ENCODE measurements at places on chromosomes 2 and 18.

DNA sequence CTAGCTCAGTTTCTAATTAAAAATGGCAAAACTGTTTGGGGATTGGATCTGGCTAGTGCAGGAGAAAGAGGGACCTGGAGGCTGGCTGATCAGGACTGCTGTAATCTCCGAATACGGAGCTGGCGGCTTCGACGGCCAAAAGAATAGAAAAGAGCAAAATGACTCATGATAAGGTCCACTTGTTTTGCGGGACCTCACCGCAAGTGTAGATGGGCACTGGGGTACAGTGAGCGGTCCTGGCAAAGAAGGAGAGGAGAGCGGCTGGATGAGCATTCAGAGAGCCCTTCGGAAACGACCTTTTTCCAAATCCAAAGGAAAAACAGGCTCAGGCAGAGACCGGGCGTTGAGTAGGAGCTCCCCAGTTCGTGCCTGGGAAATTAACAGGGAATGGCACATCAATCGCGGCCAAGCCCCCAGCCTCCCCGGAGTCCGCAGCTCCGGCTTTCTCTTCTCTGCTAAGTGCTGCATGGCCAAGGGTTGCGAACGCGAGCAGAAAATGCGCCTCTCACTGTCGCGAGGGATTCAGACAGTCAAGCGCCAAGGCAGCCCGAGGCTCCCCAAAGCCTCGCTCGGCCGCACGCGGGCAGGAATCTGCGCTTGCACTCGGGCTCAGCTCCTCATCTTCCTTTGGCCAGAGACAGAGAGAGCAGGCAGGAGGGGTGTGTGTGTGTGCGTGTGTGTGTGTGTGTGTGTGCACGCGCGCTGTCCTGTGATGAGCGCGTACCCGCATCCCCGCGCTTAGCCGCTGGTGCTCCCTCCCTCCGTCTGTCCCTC lies 1.8 kb downstream of the DCC start:
- DNase-seq: no peak

DNA sequence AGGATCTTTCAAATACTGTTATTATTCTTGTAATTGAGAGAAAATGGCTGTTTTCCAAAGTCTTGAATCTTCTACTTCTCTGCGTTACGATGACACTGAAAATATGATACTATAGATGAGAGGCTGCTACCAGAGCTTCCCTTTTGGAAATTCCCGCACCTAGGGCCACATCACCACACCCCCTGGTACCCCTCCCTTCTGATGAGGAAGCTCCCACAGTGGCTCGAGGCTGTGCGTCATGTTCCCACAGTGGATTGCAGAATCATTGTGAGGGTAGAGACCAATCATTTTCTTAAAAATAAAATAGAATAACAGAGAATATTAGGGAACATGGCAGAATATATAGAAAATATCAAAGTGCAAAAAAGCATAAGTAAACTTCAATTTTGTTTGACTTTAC lies 268.9 kb upstream of the SMIM21 start:
- no peak for DNase-seq

DNA sequence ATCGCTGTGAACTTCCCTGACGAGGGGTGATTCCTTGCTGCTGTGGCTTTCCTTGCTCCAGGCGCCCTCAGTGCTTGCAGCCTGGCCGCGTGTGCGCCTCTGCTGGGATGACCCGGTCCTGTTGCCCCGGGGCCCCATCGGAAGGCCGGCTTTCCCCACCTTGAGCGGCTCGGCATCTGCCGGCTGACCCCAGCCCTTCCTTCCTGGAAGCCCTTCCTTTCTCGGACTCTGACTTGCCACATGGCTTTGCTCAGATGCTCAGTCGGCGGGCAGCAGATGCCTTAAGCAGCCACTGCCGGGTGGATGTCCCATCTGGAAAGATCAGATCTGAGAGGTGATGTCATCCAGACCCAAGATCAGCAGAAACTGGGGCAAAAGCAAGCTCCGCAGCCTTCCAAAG lies 100.5 kb upstream of the ODC1 start:
- no peak for DNase-seq

- DNase-seq: no peak
Observed at GRCh38 chr2:12771154-12771553, 54.4 kb downstream of the TRIB2 start.

- DNase-seq: no peak
Observed at GRCh38 chr2:64950226-64951160, 38.7 kb upstream of the SLC1A4 start.

DNA sequence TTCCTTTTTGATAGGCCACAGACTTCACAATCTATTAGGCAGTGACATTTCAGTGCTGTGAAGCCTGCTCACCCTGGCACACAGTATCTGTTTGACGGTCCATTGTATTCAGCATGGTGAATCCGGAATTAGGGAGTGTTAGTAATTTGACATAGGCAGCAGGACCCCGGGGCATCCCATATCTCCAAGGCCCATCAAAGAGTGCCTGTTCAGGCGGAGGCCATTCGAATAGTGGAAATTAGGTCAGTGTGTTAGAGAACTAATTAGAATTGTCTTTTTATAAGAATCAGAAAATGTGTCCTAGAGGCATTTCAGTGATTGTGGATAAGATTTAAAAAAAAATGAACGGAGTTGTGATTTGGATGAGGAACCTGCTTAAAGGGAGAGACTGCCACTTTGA lies 818.8 kb upstream of the SOX11 start:
- DNase-seq: no peak

DNA sequence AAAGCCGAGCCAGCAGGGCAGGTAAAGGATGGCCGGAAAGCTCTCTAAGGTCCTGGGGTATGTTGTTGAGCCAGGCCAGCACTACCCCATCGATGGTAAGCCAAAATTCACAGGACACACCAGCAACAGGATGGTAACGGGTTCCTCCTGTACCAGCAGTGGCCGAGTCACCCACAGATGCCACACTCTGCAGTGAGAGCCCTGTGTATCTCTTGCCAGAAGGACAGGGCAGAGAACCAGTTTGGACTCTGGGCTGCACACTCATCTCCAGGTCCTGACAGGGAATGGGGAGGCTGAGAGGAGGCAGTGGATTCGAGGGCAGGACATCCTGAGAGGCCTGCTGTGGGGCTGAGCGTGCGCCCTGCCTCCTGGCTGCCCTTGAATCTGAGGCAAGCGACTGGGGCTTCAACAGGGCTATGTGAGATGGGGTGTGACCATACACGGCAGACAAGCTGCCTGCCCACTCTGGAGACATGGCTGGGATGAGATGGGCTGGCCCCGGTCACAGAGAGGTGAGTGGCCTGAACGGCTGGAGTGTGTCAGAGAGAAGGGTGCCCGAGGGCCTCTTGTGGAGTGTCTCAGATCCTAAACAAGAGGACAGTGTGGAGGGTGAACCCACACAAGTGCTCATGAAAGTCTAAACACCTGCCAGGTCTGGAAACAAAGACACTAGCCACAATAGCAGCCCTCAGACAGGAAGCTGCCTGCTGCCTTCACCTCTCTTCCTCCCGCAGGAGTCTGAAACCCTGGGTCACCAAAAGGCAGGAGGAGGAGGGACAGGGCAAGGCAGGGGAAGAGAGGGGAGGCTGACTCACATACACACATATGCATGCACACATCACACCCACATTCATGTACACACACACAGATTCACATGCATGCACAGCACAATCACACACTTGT lies 182.3 kb downstream of the LOXHD1 start:
- DNase-seq: no peak

DNA sequence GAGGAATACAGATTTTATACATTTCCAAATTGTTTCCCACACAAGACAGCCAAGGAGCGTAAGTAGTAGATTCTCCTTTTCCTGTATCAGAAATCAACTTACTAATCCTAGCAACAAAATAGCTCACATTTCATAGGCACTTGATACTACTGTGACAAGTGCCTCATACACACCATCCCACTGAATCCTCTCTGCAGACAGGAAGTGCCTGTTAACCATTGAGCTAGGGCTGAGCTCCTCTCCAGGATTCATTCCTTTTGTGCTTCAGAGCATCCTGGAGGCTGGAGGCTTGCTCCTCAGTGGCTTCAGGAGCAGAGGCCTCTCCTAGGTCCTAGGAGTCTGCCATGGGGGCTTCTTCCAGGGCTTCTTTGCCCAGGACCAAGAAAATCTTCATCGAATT lies 20.8 kb upstream of the ZNF396 start:
- no peak for DNase-seq

DNA sequence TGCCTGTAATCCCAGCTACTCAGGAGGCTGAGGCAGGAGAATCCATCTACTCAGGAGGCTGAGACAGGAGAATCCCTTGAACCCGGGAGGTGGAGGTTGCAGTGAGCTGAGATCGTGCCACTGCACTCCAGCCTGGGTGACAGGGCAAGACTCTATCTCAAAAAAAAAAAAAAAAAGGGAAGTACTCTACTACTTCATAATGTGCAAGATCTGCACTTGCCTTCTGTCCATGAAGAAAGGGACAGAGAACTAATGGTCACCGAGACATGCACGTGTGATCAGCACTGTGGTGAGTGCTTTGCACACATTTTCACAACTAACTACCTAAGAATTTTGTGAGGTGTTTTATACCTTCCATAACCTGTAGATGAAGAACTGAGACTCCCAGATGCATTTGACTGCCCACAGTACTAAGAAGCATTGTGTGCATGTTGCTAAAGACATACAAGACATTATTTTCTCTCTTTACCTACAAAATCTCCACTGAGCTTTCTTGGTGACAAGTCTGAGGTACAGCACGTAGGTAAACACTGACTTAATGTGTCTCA lies 784.8 kb upstream of the ID2 start:
- no peak for DNase-seq

DNA sequence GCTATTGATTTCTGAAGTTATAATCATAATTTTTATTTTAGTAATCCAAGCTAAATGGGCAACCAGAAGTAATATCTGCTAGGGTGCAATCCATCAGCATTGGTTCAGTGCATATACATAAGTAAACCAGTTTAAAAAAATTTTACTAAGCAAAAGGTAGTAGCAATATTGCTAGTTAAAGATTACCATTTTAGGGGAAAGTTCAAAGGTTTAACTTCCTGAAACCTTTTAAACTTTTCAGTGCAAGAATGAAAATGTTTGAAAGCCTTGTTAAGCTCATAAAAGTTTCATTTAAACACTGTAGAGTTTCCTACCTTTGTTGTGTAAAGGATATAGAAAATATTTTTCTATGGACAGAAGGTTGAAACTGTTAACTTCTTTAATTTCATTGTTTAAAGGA lies 31.0 kb upstream of the EPB41L5 start:
- no peak for DNase-seq

GRCh38 chr2:1494906-1495305 lies 81.6 kb downstream of the TPO start:
- no peak for DNase-seq

GRCh38 chr2:168671932-168672331 lies 130.5 kb upstream of the NOSTRIN start:
- no peak for DNase-seq

GRCh38 chr2:84959566-84960506 lies 11.1 kb upstream of the KCMF1 start:
- DNase-seq: no peak

DNA sequence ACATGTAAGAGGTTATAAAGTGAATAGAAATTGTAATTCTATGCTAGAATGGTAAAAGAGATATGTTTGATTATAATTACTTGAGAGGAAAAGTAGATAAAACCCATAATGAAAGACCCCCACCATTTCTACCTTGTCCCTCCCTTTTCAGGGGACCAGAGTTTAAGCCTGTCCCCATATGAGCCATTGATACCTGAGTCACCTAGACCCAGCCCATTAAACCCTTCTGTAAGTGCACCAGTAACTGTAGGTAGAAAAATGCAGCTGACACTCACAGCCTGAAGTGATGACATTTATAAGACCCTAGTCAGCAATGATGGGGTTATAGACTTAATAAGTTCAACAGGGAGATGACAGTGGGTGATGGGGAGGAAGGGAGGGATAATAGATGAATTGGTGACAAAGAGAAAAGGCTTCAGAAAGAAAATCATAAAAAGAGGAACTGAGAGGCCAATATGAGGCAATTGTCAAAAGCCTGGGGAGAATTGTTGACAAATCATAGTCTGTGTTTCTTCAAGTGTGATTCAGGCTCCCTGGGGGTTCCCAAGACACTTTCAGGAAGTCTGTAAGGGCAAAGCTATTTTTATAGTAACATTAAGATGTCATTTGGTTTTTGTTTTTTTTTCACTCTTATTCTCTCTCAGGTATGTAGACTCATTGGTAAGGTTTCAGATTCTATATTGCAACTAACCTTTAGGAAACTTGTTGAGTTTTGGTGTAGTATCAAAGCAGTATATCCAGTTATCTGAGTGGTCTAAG lies 544.2 kb downstream of the SATB2 start:
- no peak for DNase-seq

DNA sequence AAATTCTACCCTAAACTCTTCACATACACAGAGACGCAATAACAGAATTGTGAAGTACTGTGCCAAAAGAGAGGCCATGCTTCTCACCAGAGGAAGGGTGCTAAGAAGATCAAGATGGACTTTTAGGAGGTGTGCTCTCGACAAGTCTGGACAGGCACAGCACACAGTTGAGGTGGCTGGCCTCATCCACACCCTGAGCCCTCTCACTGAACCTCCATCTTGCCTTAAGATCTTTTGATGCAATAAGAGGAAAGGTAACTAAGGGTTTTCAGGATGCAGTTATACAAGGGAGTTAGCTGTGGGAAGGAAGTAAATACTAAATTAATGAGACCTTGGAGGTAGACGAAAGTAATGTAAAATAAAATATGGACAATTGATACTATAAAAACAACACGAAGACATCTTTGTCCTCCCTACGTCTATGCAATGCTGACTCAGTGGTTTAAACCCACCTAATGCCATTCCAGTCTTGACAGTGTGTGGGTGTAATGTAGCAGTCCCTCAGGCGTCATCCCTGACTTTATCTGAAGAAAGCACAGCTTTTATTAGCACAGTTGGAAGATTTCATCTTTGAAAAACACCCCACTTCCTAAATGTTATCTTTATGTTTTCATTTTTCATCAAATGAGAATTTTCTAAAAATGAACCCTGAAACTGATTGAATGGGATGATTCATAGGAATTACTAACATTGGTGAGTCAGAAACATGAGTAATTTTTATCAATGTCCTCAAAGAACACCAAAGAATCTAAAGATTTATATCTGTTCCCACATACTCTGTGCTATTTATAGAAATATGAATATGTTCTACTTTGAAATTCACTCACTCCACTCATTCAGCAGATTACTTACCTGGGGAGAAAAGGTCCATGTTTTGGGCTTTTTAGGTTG lies 34.0 kb upstream of the MALL start:
- DNase-seq: no peak

- no peak for DNase-seq
Observed at GRCh38 chr2:75503048-75503607, 57.6 kb downstream of the EVA1A start.

DNA sequence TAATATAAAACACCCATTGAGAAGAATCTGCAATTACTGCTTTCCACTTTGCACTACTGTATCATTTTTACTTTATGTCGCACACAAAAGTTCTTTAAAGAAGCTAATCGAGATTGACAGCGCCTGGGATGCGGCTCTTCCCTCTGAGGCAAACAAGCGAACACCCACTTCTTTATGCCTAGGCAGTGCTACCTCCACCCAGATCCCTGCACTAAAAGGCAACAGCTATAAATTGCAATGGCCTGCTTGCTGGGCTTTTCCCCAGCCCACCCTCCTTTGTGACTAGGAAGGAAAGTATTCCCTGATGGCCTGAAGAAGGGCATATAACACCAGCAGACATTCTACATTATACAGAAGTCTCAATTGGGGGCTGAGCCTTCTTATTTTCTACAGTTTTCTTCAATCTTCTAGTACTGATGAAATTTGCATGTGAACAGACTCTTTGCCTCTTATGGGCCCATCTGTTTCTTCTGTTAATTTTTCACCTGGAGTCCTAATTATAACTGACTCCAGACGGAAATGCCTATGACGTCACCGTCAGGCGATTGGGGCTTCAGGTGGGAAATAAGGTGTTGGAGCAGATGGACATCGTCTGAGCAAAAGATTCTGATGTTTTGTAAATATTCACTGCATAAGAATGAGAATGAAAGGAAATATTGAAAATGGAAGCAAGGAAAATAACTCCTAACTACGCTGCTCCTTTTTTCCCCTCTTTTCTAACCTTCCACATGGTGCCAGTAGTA lies 138.9 kb upstream of the DCC start:
- no peak for DNase-seq

All from stimulated activated CD8-positive, alpha-beta memory T cell treated with anti-CD3 and anti-CD28 coated beads, Interleukin-7, amount 100 ng/mL, for 1 hour (primary cell).